ENCODE measurements at places on chromosomes 6 and 20.
A peak's percentile ranks its signal among the peaks of the same experiment; 100 is the strongest.

DNA sequence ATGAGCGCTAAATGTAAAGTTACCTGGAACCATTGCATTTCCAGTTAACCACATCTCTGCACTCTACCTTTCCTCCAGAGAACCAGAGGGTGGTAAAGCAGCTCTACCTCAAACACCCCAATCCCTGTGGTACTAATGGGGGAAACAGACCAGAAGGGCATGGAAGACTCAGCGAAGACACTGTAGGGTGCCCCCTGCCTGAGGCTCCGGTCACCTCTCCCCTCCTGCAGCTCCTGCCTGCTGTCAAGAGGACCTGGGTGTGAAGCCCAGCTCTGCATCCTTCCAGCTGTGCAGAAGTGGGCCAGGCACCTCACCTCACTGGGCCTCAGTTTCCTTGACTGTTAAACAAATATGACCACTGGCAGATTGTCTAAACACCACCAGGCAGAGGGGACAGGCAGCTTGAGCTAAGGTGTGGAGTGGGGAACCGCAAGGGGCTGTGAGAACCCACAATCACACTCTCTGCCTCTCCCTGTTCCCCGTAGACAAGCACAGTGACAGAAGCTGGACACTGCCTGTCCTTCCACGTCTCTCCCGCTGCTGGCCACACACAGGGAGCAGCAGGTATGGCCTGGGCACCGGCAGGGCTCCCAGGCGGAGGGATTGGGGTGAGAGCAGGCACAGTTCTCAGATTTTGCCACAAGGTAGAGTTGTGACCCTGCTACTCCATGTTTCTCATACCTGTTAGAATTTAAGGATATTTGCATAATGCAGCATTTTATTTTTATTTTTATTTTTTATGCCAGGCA lies 9.1 kb upstream of the BPIFA2 start:
- H3K27me3 ChIP-seq, result no peaks in the 10 kb centered on the region
- H3K4me1 ChIP-seq, result no peaks in the 10 kb centered on the region
- H3K27ac ChIP-seq, result no peak overlapping the region
- no peak for DNase-seq
- no peak overlapping the region for H3K4me3 ChIP-seq
- H3K36me3 ChIP-seq, result no peaks in the 10 kb centered on the region

DNA sequence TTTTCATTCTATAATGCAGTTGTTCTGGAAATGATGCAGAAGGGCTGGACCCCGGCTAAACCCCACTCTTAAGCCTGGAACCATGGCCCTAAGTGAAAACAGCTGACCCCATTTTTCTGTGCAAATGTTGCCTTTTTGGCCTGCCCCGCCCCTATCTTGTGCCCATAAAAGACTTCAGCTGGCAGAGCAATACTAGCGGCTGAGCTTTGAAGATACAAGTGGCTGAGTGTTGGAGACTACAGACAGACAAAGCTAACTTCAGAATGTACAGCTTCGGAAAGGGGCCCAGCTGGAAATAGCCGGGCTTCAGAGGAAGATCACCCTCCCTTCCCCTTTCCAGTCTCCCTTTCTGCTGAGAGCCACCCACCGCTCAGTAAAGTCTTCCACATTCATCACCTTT lies 258.6 kb upstream of the SPTLC3 start:
- no peak overlapping the region for H3K27ac ChIP-seq
- H3K4me1 ChIP-seq, result no peaks in the 10 kb centered on the region
- DNase-seq, result no peak
- H3K27me3 ChIP-seq, result no peaks in the 10 kb centered on the region
- no peaks in the 10 kb centered on the region for H3K36me3 ChIP-seq
- no peak overlapping the region for H3K4me3 ChIP-seq

- H3K4me1 ChIP-seq, result no peaks in the 10 kb centered on the region
- no peak for DNase-seq
- no peaks in the 10 kb centered on the region for H3K27me3 ChIP-seq
- H3K27ac ChIP-seq, result no peak overlapping the region
- no peaks in the 10 kb centered on the region for H3K36me3 ChIP-seq
- no peak overlapping the region for H3K4me3 ChIP-seq
These were observed 59.8 kb downstream of the GOPC start for GRCh38 chr6:117542493-117542892.

DNA sequence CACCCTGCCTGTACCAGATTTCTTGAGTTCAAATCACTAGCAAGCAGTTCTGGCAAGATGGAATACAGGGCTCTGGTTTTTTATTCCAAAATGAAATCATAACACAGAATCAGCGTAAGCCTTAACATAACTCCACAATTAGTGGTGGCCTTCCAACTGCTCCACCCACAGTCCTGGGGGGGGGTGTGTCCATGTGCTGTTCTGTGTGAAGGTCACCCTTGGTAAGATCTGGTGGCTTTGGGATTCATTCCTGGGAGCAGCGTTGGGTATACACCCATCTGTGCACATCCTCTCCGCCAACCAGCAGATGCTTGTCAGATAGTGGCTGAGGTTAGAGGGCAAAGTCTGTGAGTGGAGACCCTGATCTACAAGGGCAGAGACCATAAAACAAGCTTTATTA lies 49.9 kb upstream of the CD83 start:
- no peak for DNase-seq
- H3K27ac ChIP-seq, result no peak overlapping the region
- H3K36me3 ChIP-seq, result no peaks in the 10 kb centered on the region
- H3K4me3 ChIP-seq, result no peak overlapping the region

DNA sequence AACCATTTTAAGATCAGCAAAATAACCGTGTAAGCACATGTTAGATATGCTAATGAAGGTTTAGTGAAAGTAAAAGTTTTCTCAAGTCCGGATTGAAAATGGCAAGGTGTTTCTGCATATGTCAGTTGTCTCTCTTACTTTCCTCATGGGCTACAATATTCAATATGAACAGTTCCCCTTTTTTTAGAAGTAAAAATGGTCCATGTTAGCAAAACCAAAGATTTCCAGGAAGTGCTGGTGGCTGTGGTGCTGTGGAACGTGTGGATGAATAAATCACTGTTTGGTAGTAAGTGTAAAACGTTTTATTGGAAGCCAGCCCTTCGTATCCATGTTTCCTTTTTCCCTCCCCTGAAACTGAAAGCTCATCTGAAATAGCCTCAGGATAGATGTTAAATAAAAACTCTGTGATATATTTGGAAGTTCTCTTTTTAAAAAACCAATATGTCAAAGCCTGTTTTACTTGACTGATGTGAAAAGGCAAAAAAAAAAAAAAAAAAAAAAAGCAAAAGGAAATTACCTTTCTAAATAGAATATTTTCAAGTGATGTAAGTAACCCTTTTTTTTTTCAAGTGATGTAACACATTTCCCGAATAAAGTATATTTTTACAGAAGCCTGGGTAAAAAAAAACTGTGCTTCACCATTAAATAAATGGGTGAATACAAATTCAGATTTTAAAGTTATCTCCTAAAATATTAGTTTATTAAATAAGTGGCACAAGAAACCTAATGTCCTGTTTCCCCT lies 41.9 kb downstream of the PLEKHG1 start:
- no peaks in the 10 kb centered on the region for H3K4me1 ChIP-seq
- no peaks in the 10 kb centered on the region for H3K27me3 ChIP-seq
- no peak for DNase-seq
- peak overlapping the region; percentile 7 for H3K4me3 ChIP-seq
- H3K27ac ChIP-seq, result no peak overlapping the region

DNA sequence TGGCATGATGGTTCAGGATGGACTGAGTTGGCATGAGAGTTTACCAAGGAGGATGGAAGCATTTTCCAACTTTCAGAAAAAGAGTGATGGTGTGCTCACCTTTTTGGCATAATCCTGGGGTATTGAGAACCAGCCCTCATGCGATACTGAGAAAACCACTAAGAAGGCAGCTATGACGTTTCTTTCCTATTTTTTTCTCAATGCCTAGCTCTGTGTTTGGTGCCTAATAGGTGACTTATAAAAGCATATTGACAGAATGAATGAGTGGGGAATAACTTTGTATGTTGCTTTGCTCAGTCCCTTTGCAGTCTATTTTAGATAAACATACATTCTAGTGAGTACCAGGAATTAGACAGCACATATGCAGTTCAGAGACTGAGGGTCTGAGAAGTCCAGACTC lies 816.3 kb downstream of the DHX35 start:
- no peaks in the 10 kb centered on the region for H3K27me3 ChIP-seq
- no peaks in the 10 kb centered on the region for H3K4me1 ChIP-seq
- no peak overlapping the region for H3K27ac ChIP-seq
- no peak overlapping the region for H3K4me3 ChIP-seq
